ENCODE measurements at places on chromosomes 11 and 22.
A peak's percentile ranks its signal among the peaks of the same experiment; 100 is the strongest.

DNA sequence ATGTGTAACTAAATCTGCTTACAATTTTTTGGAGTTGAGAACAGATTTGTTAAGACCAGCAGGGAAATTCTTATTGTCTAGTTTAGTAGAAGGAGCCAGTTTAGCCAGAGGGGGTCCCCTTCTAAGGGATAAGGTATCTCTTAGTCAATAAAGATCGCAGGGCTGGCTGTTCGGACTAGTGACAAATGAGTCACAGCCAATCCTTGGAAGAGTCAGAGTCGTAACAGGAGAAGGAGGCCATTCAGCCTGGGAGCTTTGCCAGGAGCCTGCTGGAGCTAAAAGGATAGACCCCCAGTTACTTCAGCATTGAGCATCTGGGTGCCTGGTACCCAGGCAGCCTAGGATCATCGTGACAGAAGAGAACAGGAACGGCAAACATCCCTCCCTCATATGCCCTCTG, 191.6 kb upstream of the ARHGAP20 start:
- DNase-seq = no peak

GRCh38 chr22:17369439-17370025, at the start of gene CECR2:
TSS of gene CECR2 (plus strand) at chr22:17369460. CDS start at chr22:17369784, 324 bp downstream.
- peak; percentile 41 for DNase-seq

GRCh38 chr11:93849751-93850593, 446 bp downstream of the VSTM5 start:
- no peak for DNase-seq

DNA sequence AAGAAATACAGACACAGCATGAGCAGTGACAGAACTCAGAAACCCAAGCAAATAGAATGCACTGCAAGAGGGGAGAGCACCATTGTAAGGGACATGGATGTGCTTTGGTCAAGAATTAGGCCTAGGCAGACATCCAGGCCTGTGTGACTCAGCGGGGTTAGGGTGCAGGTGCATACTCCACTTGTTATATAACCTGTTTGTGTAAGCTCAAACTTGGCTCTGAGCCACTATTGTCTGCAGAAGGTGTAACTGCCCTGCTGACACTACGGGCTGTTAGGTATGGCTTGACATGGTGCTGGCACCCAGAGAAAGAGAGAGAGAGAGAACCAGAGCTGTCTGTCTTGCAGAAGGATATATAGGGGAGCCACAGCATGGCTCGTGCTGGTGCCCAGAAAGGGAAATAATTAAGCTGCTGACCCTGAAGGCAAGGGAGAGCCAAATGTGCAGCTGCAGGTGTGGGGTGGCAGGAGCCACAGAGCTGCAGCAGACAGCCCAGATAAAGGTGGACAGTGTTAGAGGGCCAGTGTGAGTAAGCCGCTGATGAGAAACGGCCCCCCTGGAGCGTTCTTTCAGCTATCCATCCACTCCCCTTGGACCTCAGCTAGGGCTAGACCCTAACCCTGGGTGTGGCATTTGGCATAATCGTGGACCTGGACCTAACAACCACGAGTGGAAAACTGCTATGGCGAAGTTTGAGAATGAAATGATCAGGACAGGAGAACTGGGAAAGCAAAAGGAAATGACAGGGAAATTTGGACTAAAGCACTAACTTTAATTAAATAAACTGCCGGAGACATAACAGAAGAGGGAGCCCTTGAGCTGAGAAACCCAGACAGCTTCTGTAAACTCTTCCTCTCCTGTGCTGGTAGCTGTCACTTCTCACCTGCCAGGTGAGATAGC, 253.0 kb upstream of the CCDC179 start:
- DNase-seq = peak; percentile 6

DNA sequence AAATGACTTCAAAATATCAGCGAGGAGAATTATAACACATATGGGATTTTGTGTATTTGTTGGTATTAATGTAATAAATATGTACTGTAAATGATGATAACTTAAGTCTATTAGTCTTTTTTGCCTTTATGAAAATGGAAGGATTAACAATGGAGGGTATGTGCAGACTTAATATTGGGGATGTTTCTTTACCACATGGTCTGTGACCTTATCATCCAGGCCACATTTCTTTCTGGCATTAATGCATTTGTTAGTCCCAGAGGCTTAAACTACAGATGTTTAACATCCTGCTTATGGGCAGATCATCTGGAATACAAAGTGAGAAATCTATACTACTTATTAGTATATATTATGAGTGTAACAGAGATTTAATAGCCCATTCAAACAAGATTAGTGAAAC, 64.6 kb downstream of the SOX6 start:
- DNase-seq = no peak

GRCh38 chr11:44972746-44973435, 22.2 kb upstream of the TP53I11 start:
- no peak for DNase-seq
